ENCODE measurements at places on chromosomes 5 and 9.

GRCh38 chr5:94693043-94693822 lies 74.8 kb downstream of the SLF1 start:
- no peak for DNase-seq

- DNase-seq: no peak
These were observed 81.4 kb upstream of the WWC1 start for GRCh38 chr5:168209997-168210396.

DNA sequence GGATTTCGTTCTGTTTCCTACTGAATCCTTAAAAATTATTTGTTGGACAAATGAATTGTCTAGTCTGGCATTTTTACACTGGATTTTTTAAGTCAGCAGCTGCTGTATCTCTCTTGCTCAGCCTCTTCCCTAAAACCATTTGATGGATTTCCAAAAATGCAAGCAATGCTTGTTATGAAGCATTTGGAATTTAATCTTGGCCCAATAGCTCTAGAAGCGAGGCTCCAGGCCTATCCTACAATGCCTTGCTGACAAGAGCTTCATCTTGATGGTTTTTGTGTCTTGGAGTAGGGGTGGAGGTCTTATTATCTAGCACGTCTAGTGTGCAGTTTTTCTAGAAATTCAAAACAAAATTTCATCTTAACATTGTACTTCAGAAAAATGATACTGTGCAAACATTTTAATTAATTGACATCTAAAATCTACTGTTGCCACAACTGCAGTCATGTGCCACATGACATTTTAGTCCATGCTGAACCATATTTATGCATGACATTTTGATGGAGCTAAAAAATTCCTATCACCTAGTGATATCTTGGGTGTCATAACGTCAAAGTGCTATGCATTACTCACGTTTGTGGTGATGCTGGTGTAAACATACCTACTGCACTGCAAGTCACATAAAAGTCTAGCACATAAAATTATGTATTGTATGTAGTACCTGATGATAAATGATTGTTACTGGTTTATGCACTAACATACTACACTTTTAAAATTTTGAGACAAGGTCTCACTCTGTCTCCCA lies 5.9 kb upstream of the RAD23B start:
- no peak for DNase-seq

GRCh38 chr9:18976709-18977531 lies 56.1 kb downstream of the SAXO1 start:
- no peak for DNase-seq

DNA sequence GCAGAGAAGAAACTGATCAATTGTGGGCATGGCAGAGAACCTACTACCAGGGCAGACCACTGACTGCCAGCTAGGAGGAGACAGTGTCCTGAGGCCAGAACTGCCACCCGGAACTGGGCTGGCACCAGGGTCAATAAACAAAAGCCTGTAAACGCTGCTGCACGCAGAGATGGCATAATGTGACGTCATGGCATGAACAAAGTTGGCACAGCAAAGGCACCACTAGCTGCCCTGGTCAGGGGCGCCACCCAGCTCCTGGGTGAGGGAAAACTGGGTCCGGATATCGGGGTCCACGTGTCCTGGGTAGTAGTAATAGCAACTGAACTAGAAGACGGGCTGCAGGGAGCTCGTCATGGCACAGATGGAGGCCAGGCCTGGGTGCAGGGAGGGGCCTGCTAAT lies 32.1 kb downstream of the DYNC2I2 start:
- no peak for DNase-seq

DNA sequence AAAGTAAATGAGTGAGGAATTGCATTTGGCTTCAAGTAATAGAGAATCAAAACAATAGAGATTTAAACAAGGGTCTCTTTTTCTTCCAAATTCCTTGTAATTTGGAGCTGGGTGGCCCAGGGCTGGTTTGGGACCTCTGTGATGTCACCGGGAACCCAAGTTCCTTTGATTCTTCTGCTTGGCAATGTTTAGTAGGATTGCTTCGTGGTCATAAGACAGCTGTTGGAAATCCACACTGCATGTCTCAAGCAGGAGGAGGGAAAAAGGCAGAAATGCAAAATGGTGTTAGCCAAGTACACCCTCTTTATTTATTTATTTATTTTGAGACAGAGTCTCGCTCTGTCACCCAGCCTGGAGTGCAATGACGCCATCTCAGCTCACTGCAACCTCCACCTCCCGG lies 72.6 kb upstream of the IL12B start:
- no peak for DNase-seq

- no peak for DNase-seq
These were observed 190.1 kb downstream of the CWC27 start for GRCh38 chr5:64958757-64959391.

DNA sequence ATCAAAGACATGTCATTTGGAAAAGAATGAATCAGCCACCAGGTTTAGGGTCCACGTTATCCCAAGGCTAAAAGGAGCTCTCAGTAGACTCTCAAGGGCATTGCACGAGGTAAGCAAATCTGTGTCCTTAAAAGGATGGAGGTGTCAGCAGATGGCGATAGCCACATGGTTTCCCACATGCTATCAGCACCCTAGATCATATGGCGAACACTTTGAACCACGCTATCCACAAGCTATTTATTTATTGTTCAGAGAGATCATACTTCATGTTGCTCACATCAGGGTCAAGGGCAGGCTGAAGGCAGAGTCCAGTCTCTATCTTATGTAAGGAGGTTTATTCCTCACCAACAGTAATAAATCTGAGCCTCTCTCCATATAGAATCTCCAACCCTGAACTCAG lies 43.7 kb downstream of the CDH6 start:
- no peak for DNase-seq

- no peak for DNase-seq
These were observed 174.3 kb upstream of the PIK3R1 start for GRCh38 chr5:68041293-68041692.

GRCh38 chr5:132814503-132815294 lies 1.6 kb downstream of the SOWAHA start:
- no peak for DNase-seq

DNA sequence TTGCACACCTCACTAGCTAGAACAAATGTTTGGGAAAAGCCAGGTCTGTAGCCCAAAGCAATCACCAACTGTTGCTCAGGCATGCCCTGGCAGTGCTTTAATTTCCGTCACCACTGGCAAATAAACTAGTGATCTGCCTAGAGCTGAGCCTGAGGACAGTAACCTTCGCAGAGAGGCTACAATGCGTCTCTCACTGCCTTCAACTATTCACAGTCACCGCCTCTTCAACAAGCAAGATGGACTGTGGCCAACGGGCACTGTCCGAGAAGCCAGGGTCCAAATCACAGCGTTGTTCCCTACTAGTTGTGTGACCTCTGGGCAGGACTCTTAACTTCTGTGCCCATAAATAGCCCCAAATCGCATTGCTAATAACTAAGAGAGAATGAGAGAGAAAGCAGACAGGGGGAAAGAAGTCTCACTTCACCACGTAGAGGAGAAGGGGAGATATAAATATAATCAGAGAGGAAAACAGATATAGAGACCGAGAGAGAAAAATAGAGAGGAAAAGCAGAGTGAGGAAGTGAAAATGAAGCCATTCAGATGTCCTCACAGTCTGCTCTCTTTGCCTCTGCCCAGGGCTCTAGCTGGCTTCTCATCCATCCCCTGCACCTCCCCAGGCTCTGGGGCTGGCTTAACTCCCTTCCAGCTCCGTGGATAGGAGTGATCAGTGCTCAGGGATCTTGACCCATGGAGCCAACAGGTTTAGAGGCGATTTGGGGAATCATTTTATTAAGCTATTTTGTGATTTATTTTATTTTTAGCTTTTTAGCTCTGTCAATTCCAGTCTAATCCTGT lies 157.9 kb downstream of the ZDHHC21 start:
- DNase-seq: no peak

DNA sequence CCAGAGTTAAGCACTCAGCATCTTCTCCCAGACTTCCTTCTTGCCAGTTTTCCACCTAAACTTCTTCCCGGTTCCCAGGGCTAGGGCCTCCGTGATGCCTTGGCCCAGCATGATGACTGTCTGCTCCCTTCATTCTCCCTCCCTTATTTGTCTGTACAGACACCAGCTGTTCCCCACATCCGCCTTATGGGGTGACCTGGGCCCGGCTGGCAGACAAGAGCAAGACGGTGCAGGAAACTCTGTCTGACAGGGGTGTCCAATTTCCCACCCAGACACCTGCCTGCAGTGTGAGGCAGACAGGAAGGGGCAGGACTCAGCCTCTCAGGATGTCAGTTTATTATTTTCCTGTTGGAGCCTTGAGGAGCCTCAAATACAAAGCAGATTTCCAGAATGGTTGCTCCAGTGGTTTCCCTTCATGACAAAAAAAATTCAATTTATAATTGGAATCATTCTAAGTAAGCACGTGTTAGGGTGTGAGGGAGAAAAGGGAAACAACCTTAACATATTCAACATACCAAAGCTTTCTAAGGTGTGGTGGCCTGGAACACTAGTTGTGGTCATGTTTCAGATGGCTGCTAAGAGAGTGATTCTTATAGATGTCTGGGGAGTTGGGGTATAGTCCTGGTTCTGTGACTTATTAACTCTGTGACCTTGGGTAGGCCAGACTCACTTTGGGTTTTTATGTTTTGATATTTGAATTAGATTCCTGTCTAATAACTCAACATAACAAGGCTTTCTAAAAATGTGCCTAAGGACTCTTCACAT lies 234.5 kb downstream of the PAPPA start:
- no peak for DNase-seq

GRCh38 chr9:23771746-23772384 lies 54.2 kb downstream of the ELAVL2 start:
- no peak for DNase-seq

DNA sequence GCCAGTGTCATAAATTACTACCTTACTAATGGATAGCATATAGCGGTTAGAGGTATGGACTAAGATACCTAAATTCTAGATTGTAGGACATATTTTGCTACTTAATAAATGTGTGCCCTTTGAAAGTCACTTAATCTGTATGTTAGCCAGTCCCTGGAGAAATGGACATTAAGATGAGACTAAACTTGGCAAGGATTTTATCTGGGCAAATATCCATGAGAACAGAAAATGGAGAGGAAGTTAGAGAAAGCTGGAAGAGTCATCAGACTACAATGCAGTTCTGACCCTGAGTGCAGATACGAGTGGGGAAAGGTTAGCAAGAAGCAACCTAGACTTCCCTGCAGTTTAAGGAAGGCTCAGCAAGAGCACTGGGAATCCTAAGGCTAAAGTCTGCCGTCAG lies 33.0 kb downstream of the TBCA start:
- no peak for DNase-seq

- no peak for DNase-seq
These were observed 103.5 kb downstream of the MAMDC2 start for GRCh38 chr9:70147196-70147595.

GRCh38 chr9:90219548-90220118 lies 423.0 kb downstream of the DIRAS2 start:
- no peak for DNase-seq

DNA sequence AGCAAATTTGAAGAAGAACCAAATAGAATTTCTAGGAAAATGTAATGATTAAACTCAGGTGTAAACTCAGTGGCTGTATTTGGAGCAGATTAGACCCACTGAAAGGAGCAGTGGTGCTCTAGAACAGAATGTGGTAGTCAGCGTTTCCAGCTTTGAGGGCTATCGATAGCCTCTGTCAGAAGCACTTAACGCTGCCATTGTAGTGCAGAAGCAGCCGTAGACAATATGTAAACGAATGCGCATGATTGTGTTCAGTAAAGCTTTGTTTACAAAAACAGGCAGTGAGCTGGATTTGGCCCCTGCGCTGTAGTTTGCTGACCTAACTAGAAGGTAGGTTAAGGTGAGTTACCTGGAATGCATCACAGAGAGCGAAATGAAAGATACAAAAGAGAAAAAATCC lies 72.0 kb downstream of the FAM78A start:
- no peak for DNase-seq

GRCh38 chr9:92947268-92948037 lies at the start of gene FGD3:
TSS of gene FGD3 (plus strand) at chr9:92947523. CDS start at chr9:92976257, 28,734 bp downstream.
- no peak for DNase-seq

DNA sequence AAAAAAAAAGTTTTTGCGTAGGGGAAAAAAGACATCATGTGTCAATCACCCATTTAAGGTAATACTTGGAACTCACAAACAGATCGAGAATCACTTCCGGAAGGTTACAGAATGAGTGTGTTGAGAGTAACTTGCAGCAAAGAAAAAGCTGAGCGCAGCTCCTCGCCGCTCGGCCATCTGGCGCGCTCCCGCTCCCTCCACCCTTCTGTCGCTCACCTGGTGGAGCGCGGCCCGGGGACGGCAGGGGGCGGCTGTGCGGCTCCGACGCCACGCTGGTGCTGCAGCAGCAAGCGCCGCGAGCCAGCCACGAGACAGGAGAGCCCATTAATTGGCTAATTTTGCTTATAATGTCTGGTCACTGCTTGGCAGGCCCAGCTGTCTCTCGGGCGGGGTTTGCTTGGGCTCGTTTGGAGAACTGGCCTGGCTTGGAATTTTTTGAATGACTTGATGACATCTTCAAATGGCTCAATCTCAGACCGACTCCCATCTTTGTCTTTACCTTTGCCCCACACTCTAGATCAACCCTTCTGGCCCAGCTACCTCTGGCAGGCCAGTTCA lies 601.8 kb downstream of the CCDC171 start:
- no peak for DNase-seq

DNA sequence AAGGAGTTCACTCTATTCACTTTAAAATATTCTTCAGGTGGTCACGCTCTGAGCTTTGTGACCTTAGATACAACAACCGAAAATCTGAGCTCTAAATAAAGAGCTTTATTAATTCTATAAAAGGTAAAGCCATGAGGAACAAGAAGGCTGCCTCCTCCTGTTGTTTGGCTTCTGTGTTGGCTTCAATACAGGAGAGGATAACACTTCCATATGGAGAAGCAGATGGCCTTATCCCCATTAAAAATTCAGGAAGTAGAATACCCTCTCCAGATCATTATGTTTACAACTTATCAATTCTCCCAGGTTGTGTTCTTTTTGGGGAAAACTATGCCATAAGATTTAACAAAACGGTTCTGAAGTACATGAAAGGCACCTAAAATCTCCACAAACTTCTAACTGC lies 128.4 kb downstream of the TTC39B start:
- no peak for DNase-seq

DNA sequence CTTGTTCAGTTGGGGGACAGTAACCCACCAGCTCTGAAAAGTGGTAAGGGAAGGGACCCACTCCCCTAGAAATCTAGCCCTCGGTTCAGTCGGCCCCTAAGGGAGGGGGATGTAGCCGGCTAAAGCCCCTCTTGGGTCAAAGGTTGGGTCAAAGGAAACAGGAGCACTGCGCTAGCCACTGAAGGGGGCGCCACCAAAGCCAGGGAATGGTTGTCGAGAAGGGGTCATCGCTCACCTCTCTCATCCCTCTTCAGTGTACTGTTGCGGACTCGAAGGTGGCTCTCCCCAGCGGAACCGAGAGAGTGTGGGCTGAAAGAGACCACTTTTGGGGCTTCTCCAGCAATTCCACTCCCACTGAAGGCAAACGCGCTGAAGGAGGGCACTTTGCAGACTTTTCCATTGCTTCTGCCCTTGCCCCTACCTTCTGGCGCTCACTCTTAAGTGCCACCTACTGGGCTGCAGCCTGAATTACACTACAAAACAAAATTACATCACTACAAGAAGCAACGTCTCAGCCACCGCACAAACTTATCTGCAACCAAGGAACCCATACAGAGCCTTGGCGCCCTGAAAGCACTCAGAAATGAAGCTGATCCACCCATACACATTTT lies 396.9 kb downstream of the PDE4D start:
- peak; percentile 49 for DNase-seq
